ENCODE measurements at places on chromosomes 3 and 15.

GRCh38 chr3:13322324-13322723 is 97.8 kb downstream of the NUP210 start:
- DNase-seq: no peak

- DNase-seq: no peak
Observed at GRCh38 chr3:132135628-132136333, 101.0 kb upstream of the CPNE4 start.

DNA sequence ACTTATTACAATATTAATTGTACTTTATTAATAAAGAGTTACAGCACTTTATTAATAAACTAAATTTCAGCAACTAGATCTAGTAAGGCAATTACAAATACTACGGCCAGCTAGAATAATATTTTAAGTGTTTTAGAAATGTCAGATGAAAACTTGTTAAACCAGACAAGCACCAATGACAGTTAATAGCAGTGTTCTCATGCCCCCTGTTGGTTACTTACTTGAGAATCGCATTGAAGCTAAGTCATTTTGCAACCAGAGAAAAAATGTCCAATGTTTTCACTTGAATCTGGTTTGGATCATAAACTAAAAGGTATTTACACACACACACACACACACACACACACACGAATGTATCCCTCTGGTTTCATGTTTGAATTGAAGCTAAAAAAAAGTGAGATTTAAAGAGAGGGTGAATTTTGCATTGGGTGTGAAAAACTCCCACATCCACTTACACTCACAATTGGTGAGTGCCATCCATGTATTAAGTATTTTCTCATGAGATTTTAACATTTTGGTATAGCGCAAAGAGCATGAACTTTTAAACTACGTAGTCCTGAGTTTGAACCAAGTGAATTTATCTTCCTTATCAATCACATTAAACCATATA is 347.7 kb downstream of the ZBBX start:
- DNase-seq: no peak

DNA sequence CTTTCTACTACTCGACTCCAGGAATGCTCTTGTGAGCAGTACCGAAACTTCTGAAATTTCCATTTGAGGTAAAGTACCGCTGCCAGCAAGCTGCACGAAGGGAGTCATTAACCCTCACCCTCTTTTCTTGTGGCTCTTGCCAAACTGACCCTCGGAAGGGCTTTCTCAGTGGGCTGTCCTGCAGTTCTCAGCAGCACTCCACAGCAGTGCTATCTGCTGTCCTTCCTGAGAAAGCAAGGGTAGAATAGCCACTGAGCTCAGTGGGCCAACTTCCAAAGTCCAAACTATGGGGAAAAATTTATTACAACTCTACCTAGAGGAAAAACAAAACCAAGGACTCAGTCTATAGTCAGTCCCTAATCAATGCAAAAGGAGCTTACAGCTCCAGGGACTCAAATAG is 38.5 kb upstream of the COL8A1 start:
- DNase-seq: no peak

All from activated naive CD4-positive, alpha-beta T cell (primary cell).